ENCODE measurements at places on chromosomes 12 and 14.

- no peak for DNase-seq
Measured at GRCh38 chr12:65951697-65952096, 127.4 kb downstream of the HMGA2 start.

- DNase-seq: no peak
Measured at GRCh38 chr14:77375973-77376770, 722 bp downstream of the TMED8 start.

GRCh38 chr12:119444462-119445044 lies 110.0 kb downstream of the CCDC60 start:
- DNase-seq: no peak

- DNase-seq: no peak
Measured at GRCh38 chr12:96048393-96048969, 13.1 kb upstream of the LTA4H start.

DNA sequence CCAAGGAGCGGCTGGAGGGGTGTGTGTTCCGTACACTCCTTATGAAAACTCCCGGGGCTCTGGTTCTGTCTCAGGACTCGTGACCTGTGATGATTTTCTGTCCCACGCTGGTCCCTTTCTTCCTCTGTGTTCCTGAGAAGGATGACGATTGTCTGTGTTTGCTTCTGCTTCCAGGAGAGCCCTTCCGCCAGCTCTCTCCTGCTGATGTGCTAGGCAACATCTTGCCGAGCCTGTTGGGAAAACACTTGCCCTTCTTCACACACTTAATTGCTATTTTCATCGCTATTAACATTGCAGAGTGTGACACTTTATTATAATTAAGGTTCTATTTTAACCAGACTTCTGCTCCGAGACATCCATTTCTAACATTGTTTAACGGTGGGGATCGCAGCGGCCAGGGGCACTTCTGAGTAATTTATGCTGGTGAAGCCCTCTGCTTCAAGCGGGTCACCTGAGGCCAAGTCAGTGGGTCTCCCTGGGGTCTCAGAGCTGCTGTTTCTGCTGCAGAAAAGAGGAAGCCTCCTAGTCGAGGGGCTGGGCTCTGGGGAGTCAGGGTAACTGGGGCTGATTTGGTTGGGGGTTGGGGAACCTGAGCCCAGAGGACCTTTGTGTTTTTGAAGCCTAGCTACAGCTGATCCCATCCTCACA lies 88.6 kb downstream of the PRMT8 start:
- no peak for DNase-seq

DNA sequence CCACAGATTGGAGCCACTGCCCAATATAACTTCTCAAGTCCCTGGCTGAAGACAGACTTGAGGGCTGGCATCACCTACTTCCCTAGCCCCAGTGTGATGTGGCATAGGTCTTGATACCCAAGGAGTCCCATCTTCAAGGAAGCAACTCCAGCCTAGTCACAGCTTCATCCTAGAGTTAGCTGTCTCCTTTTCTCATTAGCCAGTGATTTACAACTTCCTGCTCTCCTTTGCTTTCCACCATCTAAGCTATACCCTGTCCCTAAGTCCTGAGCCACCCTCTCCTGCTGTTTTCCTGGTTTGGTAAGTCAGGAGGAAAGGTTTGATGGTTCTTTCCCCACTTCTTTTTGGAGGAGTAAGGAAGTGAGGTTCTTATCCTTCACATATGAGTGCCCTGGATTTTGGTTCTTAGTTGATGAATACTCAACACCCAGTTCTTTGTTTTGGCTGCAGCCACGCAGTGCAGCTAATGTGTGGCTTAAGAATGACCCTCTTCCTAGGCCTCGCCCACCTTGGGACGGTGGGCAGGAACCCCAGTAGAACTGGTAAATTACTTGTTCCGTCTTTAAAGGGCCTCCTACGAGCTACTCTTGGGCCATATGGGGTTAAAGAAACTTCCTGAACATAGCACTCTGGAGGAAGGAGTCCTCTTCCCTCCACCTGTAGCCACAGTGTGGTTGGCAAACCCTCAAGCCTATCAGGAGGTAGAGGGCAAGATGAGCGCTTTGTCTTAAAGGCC lies 3.9 kb upstream of the GPX2 start:
- no peak for DNase-seq

DNA sequence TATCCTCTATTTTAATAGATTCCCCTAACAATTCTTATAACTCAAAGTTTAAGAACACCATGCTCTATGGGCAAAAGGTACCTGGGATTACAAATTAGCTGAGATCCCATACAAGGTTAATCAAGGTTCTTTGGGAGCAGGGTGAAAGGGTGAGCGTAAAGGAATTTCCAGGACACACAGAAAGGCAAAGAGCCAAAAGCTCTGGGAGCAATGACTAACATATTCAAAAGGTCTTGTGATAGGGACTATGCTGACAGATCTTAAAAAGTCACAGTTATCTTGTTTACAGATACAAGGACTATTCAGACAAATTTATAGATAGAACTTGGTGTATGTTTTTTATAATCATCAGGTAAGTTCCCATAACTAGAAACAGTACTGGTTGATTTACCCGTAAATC lies 19.5 kb upstream of the PPFIBP1 start:
- DNase-seq: no peak

DNA sequence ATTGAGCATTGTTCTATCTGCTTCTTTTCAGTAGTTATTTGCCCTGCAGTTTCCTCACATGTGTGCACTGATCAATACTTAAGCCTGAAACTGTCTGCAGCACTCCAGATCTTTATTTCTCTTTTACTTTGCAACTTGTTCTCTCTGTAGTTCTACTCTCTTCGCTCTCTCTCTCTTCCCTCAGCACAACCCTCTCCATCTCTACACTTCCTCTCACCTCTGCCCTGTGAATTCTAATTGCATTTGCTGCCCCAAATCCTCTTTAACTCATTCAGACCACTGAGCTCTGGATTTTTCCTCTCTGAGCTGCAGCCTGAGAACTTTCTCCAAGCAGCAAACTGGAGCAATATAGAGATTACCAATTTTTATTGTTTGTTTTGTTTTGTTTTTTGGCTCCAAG lies 1035.5 kb downstream of the FSCB start:
- DNase-seq: no peak

- no peak for DNase-seq
Measured at GRCh38 chr14:55801121-55801520, 221.1 kb downstream of the KTN1 start.

DNA sequence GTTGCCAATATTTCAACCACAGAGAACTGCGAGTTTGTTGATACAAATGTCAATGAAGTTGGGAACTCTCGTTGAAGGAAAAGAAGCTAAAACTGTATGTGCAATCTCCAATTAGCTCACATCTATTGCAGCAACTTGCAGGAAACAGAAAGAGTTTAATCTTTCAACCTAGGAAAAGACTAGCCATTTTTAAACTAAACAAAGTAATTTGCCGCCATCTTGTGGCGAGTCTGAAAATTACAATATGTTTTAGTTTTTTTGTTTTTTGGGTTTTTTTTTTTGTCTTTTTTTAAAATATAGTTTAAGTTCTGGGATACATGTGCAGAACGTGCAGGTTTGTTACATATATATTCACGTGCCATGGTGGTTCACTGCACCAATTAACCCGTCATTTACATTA lies 131.2 kb upstream of the FOXG1 start:
- DNase-seq: no peak

DNA sequence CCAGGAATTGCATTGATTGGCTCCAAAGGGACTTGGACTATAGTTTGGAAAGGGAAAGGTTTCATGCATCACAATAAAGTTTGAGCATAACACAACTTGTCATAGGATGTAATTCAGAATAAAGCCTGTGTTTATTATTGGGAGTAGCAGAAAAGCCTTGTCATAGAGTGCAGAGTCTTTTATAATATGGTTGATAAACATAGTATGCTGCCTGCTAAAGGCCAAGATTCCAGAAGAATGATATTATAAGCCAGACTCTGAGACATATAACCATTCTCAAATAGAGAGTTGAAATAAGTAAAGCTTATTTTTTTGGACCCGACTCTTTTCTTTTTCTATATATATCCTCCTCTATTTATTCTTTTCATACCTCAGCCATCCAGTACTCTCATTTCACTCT lies 207.3 kb downstream of the LRIG3 start:
- no peak for DNase-seq

- no peak for DNase-seq
Measured at GRCh38 chr12:26119391-26119989, 5.3 kb downstream of the BHLHE41 start.

- no peak for DNase-seq
Measured at GRCh38 chr12:5262450-5262849, 169.5 kb upstream of the NTF3 start.

DNA sequence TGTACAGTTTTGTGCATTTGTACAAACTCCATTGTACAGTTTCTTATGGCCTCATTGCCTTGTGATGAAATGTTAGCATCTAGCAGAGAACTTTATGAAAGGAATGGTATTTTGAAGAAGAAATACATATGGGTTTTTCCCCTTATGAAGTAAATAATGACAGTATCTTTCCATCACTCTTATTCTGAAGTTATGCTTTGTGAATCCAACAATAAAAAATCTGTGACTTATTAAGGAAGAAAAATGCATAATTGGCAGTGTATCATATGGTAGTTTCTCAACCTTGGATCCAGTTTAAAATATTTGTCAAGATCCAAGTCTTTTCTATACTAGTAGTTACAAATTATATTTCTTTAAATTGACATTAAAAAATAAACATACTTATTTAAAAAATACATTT lies 859.1 kb upstream of the FLRT2 start:
- no peak for DNase-seq

DNA sequence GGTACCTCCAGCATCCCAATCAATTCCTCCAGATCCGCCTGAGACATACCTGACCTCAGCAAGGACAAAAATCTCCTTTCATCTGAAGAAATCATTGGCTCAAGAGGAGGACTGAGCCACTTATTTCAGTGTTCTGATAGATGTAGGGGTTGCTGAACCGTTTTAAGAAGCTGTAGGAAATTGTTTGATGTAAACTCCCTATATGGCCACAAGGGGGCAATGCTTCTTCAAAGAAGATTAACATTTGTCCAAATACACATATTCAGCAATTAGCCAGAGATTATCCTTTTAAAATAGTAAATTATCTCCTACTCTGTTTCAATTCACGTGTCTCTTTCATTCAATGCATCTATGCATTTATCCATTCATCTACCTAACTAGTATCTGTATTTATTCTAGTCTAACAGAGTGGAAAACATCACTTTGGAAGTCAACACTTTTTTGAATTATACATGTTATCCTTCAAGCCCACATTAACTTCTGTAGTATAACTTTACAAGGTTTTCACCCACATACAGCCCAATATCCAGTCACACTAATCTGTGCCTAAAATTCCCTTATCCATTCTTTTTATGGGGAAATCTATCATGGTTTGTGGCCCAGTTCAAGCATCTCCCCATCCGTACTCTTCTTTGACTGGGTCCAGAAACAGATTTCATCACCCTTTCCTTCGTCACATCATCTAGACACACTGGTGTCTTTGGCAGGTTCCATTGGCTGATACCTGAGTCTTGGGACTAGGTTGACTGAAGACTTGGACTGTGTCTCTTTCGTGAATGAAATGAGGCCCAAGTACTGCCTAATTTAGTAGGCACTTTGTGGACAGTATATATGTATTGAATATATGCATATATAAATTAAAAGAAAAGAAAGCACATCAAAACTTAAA lies 411.0 kb upstream of the OR4E1 start:
- no peak for DNase-seq
